ENCODE measurements at places on chromosomes 7 and 10.

DNA sequence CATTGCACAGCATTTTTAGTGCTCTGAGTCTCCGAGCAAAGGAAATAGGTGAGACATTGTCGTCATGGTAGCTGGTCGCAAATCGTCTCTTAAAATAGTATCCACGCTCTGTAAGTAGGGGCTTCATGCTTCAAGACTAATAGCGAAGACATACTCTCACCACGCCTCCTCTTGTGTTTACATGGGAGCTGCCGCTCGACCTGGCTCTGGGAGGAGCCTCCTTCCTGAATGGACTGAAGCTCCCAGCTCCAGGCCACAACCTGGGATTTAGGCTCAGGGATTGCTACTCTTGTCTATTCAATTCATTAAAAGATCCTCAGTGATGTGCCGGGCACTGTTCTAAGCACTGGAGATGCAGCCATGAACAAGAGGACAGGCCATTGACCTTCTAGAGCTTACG, 196.1 kb upstream of the GALNT17 start:
- DNase-seq: no peak

GRCh38 chr10:86967481-86967941, 771 bp upstream of the ADIRF start:
- DNase-seq: peak; percentile 70

DNA sequence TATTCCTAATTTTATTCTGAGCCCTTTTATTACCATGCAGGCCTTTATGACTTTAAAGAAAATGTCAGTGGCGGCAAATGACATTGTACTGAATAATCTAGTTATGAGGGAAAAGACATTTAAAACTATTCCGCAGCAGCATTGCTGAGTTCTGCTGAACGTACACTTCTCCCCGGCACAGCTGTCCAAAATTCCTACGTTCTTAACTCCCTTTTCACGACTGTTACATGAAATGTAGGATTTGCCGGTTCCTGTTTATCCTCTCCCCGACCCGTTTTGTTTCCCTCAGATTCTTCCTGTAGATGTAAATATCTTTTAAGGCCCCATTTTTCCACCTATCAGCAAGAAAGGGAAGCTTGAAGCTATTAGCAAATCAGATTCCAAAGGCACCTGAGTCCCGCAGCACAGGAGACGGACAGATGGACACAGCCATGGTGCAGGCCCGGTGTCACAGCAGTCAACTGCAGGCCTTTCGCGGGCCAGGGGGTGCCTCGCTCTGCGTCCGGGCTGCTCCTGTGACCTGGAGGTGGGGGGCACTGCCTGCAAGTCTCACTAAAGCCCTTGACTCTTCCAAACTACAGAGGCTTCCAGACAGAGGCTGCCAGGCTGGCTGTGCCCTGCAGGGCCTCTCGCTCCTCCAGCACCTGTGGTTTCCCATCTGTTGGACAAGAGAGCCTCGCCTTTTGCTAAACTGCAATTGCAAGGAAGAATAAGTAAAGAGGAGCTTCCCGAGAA, 485.0 kb upstream of the MGMT start:
- DNase-seq: no peak

DNA sequence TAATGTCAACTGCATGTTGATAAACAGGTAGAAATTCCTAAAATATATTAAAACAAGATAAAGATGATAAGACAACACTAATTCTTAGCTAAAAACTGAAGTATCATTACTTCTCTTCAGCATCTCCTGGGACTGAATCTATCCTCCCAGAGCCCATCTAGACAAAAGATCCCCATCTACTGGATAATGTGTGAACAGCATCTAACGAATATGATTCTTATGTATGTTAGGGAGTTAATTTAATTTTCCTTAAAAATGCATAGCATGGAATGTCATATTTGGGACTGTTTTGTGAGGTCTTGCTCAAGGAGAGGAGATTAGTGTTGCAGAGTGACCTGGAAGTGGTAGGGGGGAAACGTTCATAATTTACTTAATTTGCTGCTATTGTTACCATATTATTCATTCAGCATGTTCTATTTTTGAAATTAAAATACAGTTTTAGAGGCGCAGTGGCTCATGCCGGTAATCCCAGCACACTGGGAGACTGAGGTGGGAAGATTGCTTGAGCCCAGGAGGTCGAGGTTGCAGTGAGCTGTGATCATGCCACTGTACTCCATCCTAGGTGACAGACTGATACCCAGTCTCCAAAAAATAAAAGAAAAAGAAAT, 305.1 kb upstream of the CSTF2T start:
- no peak for DNase-seq

DNA sequence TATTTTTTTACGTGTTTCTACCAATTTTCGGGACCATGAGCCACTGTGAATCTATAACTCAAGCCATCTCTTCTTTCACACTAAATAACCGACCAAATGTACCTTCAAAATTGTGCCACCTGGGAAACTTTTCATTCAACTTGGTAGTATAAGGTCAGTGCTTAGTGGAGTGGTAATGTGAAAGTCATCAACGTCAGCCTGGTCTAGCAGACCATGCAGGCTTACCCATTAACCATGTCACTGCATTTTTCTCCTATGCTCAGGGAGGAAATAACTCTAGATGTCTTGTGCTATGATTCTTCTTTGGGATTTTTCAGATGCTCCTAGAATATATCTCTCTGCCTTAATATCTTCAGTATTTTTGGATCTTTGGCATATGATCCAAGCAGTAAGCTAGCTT, 1075.4 kb upstream of the POT1 start:
- no peak for DNase-seq

DNA sequence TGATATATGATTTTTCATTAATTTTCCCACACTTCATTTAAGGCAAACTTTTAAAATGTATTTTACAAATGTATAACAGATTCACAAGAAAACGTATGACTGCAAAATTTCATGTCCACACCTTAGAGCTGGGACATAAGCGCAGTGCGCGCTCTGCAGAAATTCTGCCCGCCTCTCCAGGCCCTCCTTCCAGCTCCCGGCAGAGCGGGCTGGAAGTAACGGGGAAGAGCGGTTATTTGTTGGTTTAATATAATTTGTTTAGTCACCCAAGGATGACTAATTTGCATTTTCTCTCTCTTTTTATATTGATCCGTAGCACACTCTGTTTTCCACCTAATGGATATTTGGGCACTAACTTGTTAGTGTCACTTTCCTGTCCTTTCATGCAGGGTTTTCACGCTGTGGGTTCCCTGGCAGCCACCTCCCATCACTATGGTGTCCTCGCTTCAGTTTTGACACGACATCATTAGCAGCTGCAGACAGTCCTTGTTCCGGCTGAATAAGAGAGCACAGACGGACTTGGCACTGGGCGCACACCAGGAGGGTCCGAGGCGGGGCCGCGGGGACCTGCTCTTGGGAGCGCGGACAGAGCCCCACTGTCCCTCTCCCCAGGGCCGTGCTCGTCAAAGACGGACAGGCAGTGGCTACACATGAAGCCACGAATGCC, 129.2 kb upstream of the SEC61G start:
- no peak for DNase-seq

GRCh38 chr10:114009281-114009996, 34.2 kb upstream of the ADRB1 start:
- no peak for DNase-seq

DNA sequence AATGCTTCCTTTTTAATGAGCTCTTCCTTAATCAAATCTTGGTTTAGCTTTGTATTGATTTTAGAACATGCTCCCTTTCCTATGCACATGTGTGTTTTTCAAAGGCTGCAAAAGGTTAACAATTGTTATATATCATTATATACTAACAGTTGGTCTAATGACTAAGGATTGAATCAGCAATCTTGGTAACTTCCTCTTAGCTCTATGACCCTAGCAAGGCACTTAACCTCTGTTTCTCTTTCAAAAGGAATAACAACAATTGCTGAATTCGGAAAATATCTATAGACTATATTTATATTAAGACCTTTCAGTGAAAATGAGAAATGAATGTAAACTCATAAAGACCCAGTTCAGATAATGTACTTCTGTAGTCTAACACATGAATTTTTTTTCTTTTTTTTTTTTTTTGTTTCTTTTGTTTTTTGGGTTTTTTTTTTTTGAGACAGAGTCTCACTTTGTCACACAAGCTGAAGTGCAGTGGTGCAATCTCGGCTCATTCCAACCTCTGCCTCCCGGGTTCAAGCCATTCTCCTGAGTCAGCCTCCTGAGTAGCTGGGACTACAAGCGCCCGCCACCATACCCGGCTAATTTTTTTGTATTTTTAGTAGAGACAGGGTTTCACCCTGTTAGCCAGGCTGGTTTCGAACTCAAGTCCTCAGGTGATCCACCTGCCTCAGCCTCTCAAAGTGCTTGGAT, 48.8 kb downstream of the HOXA1 start:
- no peak for DNase-seq

GRCh38 chr10:28291881-28292297, 11.0 kb downstream of the MPP7 start:
- DNase-seq: no peak

DNA sequence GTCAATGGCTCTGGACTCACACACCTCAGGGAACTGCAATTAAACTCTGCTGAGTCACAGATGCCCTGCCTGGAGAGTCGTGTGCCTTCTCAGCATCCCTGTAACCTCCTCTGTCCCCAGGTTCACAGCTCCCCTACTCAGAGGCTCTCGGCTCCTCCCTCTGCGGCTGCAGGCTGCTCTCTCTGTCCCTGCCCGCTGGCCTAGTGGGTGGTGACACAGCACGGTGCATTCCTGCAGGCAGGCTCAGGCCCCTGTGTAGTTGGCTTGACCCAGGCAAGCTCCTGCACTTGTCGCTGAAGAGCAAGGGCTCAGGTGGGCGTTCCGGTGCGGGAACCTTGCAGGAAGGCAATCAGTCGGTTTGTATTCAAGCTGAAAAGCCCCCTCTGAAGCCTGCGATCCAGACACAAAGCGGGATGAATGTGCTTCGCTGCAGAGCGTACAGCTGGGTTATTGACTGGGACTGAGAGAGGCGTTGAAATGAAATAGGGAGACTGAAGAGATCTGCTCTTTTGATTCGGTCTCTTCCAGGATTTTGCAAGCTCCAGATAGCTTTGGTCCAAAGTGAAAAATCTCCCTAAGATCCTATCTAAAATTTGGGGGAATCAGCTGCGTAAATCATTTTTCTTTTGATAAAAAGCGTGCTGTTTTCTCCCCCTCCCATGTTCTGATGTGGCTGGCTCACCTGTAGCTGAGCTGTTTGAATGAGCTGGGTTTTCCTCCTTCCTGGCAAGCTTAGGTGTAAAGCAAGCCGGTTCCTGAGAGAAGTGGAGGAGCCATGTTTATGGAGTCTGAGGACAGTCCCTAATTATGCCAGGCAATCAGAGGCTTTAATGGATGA, 208.7 kb upstream of the PHYHIPL start:
- no peak for DNase-seq

DNA sequence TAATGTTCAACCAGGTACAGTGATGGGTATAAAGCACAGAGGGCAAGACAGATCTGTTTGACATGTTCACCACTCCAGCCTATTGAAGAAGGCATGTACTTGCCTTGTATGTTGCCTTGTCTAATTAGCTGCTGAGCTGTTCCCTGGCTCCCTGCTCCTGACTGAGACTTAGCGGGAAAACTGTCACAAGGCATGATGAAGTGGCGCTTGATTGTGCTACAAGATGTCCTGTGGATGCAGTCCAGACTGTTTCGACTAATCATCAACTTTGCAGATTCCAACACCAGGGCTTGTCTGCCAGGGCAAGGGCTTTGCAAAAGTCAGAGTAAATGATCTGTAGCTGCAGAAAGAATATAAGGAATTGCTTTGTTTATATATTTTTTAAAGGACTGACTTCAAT, 136.2 kb upstream of the NRBF2 start:
- DNase-seq: no peak

DNA sequence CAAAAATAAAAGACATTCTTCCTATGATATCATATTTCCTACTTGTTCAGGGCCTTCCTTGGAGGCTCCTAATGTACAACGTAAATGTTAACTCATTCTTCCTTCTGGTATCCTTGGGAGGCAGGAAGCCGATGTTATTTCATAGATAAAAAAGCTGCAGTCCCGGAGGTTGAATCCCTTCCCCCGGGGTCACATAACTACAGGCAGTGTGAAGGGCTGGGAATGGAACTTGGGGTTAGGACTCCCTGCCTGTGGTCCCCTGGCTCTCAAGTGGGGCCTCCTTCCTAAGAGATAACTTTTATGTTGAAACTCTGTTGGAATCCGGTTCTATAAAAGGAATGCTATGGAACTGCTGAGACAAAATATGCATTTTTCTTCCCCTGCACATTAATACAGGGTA, 14.9 kb upstream of the CCDC3 start:
- peak; percentile 57 for DNase-seq

GRCh38 chr7:76427635-76428034, 2.9 kb downstream of the ZP3 start:
- peak; percentile 50 for DNase-seq

GRCh38 chr7:157299613-157300368, 37.0 kb upstream of the DNAJB6 start:
- no peak for DNase-seq

DNA sequence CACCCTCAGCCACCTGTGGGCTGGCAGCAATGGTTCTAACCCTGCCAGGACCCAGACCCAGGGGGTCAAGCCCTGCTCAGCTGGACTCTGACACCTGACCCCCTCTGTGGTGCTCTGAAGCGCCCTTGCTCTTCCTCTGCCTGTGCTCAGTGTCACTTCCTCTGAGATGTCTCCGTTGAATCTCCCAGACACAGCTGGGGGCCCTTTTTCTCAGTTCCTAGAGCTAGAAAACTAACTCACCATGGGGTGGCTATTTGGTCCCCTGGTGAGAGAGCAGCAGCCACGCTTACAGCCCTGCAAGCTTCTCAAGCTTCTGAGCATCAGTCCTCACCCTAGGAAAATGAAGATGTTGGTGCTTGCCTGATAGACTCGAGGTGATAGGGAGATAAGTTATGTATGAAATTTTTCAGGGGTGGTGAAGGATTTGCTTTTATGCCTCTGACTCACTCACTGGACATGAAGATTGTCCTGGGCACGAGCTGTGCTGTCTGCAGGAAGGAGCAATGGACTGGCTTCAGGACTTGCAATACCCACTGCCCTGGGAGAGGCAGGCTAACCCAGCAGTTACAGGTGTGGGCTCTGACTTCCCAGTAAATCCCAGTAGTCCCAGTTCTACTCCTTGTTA, 29.6 kb downstream of the COL13A1 start:
- DNase-seq: no peak

- no peak for DNase-seq
Observed at GRCh38 chr10:13946209-13946460, 359.4 kb downstream of the PRPF18 start.
